Activated effector memory CD4-positive, alpha-beta T cell treated with anti-CD3 and anti-CD28 coated beads, Interleukin-2, amount 50 U/mL, for 16 hours (primary cell): ENCODE measurements at places on chromosomes 7 and 10.
A peak's percentile ranks its signal among the peaks of the same experiment; 100 is the strongest.

- DNase-seq: no peak
These were observed 115.3 kb upstream of the FAM171A1 start for GRCh38 chr10:15486404-15486803.

DNA sequence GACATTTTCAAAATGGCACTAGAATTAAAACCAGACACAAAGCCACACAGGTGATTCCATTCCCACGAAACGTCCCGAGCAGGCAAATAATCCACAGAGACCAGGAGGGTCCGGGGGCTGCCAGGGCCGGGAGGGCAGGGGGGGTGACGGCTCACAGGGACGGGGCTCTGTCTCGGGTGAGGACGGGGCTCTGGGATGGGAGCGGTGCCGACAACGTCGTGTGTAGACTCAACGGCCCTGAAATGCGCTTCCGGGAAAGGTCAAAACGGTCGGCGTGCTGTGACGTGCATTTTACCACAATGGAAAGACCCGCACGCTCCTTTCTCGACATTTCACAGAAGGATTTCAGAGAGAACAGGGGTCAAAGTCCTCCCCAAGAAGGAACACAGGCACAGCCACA is 63.3 kb upstream of the PDGFA start:
- DNase-seq: peak; percentile 74

GRCh38 chr10:106311590-106311989 is 852.9 kb downstream of the SORCS1 start:
- no peak for DNase-seq

- no peak for DNase-seq
These were observed 95.8 kb downstream of the WNT2 start for GRCh38 chr7:117227091-117227490.

DNA sequence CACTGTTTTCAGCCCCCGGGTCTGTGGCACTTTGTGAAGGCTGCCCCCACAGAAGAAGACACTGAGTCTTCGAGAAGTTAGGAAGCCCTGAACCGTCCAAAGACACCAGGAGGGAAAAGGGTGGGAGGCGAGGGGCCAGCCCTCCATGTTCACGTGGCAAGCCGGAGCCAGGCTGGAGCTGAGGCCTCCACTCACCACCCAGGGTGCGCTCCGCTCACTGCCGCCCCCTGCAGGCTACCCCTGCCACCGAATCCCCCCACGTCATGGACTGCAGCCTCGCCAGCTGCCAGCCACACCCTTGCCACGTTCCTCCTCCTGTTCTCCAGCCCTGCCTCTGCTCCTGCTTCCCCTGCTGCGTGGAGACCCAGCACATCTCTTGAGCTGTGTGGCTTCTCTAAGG is 59.0 kb upstream of the EN2 start:
- DNase-seq: no peak

- peak; percentile 13 for DNase-seq
These were observed 201.5 kb downstream of the GRID1 start for GRCh38 chr10:86164960-86165630.

- DNase-seq: no peak
These were observed 99.5 kb downstream of the CYTH3 start for GRCh38 chr7:6172910-6173295.

GRCh38 chr10:33257439-33258080 is 76.9 kb downstream of the NRP1 start:
- DNase-seq: no peak

- no peak for DNase-seq
These were observed 503.8 kb downstream of the LRMDA start for GRCh38 chr10:75935240-75935639.

- peak; percentile 54 for DNase-seq
These were observed 41.2 kb downstream of the CAMK2B start for GRCh38 chr7:44284216-44284615.

GRCh38 chr7:144842377-144842851 is 6.6 kb upstream of the TPK1 start:
- no peak for DNase-seq

DNA sequence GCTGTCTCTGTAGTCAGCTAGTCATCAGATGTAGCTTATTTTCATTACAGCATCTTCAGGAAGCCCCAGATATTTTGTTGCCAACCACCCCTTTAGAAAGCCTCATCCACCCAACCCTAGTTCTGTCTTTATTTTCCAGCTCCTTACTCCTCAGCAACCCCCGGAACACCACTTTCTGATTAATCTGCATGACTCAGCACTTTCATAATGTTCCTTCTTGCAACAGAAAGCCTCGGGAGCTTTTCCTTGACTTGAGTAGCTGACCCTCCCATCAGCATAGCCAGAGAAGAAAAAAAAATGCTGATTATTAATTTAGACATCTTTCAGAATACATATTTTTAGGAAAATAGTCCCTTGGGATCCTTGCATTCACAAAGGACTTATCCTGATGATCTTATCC is 244.0 kb upstream of the CXCL12 start:
- no peak for DNase-seq

DNA sequence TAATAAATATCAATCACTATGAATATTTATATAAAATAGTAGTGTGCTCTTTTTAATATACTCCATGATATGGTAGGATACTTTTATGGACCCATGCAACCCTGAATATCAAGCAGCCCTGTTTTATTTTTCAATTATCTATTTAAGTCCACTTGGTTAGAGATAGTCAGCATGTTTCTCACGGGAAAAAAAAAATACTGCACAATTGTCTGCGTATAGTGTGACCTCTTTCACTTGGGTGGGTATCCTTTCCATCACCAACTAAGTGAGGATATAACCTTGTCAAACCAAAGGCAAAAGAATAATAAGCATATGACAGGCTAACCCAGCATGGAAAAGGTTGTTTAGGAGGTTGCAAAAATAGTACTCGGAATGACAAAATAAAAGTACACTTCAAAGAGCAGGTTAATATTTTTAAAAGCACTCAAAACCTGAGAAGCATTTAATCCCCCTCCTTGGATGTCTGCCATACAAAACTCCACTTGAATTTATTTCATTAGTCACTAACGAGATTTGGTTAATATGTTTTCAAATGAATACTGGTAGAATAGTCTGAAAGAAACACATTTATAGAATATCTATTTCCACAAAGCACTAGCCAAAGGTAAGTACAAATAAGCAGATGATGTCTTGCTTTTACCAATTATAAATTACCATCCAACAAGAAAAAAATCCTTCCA is 76.5 kb downstream of the IMMP2L start:
- DNase-seq: no peak

DNA sequence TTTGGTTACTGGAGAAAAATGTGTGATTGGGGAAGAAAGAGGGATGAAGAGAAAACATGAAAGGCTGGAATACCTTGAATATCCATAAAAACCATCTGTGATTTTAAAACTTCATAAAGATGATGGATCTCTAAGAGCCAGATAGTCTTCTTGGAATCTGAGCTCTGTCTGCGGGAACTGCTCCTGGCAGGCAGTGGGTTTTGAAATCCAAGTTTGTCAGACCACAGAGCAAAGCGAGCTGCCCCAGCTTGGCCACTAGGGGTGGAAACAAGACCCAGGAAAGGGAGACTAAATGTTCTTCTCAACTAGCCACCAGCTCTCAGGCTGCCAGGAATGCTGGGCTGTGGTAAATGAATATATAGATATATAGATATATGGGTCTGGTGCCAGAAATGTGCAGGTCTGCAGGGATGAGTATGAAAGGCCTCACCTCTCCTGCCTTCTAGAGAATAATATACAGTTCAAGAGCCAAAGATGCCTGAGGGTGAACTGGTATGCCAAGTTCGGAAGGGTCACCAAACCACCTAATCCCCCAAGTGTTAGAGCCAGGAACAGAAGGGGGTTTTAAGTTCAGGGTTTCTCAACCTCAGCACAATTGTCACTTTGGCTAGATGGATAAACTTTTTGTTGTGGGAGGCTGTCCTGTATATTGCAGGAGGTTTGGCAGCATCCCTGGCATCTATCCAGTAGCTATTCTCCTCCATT is 208.8 kb downstream of the KCNMA1 start:
- no peak for DNase-seq

GRCh38 chr10:132304756-132305509 is 2.8 kb downstream of the STK32C start:
- peak; percentile 60 for DNase-seq

DNA sequence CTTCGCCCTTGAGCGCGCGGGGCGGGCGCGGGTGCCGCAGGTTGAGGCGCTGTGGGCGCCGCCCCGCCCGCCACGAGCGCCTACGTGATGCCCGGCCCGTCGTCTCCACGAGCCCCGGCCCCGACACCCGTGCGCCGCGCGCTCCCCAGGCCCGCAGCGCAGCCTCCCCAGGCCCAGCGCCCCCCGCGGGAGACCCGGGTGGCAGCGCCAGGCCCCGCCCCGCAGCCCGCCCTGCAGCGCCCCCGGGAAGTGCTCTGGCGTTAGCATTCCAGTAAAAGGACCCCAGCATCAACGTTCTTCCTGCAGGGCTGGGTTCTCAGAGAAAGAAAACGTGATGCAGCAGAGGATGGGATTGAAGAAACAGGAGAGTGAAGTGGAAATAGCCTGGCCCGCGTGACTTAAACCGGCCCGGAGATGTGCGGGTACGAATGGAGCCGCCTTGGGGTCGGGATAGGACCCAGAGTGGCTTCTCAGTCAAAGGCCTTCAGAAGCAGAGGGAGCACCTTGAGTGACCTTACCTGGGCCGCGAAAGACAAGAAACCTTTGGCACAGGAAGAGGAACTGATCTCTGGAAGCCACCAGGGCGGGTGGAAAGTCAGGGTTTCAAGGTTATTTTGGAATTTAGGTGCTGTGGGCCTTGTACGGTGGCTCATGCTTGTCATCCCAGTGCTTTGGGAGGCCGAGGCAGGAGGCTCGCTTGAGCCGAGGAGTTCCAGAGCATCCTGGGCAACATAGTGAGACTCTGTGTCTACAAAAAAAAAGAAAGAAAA is 1.8 kb downstream of the PFKP start:
- DNase-seq: peak; percentile 75

DNA sequence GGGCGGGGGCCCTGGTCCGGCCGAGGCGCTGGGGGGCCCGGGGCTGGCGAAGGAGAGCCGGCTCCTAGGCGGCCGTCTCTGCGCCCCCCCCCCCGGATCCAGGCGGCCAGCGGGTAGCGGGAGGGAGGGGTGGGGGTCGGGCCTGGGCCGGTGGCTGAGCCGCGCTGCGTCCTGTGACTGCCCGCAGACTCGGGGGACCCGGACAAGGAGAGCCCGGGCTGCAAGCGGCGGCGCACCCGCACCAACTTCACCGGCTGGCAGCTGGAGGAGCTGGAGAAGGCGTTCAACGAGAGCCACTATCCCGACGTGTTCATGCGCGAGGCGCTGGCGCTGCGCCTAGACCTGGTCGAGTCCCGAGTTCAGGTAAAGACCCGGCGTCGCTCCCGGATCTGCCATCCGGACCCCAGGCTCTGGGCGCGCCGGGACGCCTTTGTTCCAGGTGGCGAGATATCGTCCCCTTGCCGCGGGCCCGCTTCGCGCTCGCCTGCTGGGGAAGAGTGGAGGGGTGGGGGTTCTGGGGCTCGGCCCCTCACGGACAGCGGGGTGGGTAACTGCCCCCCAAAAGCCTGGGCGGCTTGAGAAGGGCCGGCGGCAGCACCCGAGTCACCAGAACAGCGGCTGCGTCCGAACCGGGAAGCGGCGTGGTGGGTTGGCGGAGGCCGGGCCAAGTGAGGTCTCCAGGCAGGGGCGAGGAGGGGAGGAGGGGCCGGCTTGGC is 819 bp downstream of the UNCX start:
- no peak for DNase-seq

DNA sequence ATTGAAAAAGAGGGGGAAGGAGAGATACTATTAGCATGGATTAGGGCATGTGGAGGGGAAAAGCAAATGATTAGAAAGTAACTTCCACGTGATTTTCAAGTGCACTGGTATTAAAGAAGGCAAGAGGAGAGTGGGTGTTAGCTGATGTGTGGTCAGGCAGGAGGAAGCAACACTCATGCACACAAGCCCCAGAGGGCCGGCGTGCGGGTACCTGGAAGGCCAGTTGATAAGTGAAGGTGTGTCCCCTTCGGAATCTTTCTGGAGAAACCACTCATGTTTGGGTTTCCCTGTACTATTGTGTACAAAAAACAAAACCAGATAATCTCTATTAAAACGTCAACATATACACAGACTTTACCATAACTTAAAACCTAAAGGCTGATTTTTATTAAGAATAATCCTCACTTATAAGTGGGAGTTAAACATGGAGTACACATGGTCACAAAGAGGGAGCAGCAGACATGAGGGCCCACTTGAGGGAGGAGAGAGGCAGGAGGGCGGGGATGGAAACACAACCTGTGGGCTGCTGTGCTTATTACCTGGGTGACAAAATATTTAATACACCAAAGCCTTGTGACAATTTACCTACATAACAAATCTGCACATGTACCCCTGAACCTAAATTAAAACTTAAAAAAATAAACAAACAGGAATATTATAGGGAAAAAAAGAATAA is 98.9 kb downstream of the SVIL start:
- no peak for DNase-seq

GRCh38 chr10:70067586-70067985 is 14.9 kb downstream of the MACROH2A2 start:
- no peak for DNase-seq

GRCh38 chr10:86635402-86635801 is 18.9 kb upstream of the OPN4 start:
- DNase-seq: no peak

DNA sequence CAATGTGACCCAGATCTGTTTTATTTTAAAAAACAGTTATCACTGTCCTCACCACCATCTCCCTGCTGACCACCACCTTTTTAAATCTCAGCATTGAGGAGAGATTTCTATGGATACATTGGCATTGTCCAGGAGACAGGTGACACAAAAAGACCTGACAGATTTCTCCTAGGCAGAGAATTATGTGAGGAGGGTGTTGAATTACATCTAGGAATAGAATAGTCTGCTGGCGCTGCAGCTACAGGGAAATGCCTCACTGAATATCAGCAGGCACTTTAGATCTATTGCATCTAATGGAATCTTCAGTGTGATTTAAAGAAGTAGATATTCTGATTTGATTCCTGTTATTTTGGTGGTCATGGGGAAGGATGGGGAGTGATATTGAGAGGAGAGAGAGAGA is 593.5 kb downstream of the NRG3 start:
- DNase-seq: no peak

DNA sequence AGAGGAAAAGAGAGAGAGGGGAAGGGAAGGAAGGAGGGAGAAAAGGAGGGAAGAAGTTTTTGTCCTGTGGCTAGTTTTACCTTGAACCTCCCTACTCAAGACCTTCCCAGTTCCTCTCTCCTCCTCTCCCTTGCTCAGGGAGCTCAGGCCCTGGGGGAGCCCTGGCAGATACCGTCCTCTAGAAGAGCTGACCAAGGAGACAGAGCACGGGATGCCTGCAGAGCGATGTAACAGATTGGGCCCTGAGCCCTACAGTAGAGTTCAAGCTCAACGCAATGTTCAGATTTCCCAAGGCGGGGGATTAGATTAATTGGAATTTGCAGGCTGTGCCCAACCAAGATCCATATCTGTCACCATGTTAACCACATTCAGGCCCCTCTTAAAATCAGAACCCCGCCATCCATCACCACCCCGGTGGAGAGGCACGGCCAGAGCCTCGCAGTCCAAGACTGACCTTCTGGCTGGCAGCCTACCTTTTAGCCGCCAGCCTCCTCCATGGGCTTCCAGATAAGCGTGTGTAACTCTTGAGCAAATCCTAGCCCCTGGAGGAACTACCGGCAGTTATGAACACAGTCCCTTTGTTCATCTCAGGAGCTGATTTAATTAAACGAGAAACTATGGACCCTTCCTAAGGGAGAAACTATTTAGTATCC is 70.6 kb downstream of the KCNMA1 start:
- no peak for DNase-seq
